ENCODE measurements at places on chromosomes 2 and 18.

GRCh38 chr2:169716938-169717690, 16.5 kb upstream of the KLHL23 start:
- DNase-seq, result no peak

DNA sequence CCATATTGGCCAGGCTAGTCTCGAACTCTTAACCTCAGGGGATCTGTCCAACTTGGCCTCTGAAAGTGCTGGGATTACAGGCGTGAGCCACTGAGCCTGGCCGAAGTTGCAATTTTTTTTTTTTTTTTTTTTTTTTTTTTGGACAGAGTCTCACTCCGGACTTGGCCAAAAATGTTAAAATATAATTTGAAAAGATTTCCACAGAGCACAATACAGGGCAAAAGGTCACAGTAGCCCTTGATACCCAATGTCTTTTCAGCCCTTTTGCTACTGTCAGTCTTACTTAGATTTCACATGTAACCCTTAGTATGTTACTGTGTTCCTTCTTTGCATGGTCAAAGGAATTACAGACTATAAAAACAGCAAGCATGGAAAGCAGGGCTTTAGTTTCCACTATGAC, 42.6 kb upstream of the MAPRE2 start:
- DNase-seq, result no peak

- no peak for DNase-seq
Observed at GRCh38 chr18:62555135-62555534, 32.3 kb downstream of the ZCCHC2 start.

GRCh38 chr2:152682663-152683062, 34.6 kb downstream of the PRPF40A start:
- DNase-seq, result no peak

DNA sequence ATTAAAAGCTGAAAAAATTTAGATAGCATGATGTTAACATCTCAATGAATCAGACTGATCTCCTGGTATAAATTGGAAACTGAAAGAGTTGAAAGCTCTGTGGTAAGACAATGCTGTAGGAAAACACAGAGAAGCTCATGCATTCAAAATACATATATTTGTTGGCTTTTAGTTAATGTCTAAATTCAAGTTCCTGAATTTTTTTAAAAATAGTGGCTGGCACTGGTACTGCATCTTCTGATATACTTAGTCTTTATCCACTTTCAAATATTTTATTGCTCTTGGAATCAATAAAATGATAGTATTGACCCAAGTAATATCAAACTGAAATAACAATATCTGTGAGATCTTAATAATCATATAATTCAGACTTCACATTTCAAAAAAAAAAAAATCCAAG, 151.4 kb upstream of the FIGN start:
- no peak for DNase-seq

All from CD4-positive, alpha-beta T cell treated with Interleukin-6 at 100 ng/mL for 8 hours (primary cell).